ENCODE measurements at places on chromosomes 2 and 18.

- DNase-seq, result no peak
Observed at GRCh38 chr18:55577812-55578539, 10.0 kb downstream of the TCF4 start.

DNA sequence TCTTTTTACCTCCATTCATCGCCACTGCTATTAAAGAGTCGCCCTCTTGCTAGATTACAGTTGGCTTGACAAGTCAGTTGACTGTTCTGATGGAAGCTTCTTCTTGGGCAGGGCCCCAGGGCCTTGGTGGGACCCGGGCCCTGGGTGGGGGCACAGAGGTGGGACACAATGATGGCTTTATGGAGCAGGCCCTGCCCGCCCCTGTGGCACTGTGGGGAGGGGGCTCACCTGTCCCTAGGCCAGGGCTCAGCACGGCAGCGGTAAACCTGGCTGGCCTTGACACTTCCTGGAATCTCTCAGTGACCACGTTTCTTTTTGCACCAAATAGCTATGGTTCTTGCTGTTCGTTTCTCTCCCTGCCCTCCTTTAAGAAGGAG lies 4.9 kb upstream of the HS6ST1 start:
- DNase-seq, result no peak

DNA sequence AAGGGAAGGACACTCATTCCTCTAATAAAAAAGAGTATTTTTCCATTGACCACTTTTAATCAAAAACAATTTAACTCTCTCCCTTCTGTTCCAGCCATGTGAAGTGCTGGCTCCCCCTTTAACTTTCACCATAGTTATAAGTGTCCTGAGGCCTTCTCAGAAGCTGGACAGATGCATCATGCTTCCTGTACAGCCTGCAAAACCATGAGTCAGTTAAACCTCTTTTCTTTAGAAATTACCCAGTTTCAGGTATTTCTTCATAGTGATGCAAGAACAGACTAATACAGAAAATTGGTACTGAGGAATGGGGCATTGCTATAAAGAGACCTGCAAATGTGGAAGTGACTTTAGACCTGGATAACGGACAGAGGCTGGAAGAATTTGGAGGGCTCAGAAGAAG lies 643.6 kb upstream of the DDX18 start:
- no peak for DNase-seq

GRCh38 chr2:40412456-40412855 lies 39.4 kb downstream of the SLC8A1 start:
- no peak for DNase-seq

DNA sequence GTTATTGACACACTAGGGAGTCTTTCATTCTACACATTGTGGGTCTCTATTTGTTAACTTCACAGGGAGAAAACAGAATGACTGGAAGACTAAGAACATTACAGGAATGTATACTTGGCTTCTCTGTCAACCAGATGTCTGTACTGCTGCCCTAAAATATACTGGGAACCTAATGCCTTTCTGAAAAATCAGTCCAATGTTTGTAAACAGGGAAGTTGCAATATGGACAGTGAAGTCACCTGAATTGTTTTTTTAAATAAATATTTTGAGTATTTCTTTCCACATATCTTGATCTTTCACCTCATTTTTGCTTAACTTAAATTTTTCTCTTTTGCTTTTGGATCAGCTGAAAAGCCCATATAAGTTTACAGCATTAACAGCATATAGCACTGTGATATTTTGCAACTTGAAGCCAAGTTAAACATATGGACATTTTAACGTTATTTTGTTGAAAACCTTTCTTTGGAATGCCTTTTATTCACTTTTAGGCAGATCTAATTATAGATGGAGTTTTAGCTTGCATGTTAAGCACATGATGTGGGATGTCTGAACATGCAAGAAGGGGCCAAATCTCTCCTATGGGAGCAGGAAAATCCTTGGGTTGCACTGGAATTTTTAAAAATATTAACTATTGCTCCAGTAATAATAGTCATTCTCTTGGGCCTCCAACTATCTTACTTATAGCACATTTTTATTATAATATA lies 137.7 kb upstream of the TWIST2 start:
- no peak for DNase-seq

DNA sequence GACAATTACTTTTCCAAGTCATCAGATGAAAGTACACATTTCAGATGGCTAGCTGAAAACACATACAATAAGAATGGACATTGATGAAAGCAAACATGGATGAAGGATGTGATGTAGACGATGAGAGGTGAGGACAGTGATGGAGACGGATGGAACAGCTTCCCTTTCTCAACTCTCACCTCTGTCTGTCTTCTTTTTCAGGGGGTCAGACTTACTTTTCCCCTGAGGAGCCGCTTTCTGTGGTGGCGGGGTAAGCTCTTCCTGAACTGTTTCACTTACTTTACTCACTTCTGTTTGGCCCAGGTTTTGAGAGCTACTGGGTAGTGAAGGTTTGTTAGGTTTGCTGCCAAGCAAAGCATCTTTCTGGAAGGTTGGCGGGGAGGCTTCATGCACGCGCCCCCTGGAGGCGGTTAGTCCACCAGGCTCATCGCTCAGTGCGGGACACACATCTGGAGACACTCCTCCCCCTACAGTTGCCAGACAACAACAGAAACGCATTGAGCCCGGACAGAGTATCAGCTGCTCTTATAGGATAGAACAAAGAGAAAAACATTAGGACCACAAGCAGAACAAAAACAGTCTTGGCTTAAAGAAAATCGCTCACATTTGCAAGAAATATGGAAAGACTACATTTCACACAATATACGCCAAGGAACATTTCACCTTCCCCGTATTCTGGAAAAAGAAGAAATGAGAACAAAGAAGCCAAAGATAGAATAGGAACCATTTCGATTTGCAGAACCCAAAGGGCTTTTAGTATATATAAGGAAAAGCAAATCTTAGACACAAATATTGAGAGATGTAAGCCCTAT lies 90.5 kb downstream of the MYOM1 start:
- peak; percentile 82 for DNase-seq

DNA sequence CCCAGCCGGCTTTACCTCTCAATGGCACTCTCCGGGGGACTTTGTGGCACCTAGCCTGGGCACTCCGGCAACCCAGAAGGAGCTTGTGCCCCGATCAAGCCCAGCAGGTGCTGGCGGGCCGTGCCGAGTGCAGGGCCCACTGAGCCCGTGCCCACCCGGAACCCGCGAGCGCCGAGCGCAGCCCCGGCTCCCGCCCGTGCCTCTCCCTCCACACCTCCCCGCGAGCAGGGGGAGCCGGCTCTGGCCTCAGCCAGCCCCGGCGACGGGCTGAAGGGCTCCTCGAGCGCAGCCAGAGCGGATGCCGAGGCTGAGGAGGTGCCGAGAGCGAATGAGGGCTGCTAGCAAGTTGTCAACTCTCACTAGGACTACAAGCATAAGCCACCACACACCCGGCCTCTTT lies 136.9 kb downstream of the COMMD1 start:
- no peak for DNase-seq

DNA sequence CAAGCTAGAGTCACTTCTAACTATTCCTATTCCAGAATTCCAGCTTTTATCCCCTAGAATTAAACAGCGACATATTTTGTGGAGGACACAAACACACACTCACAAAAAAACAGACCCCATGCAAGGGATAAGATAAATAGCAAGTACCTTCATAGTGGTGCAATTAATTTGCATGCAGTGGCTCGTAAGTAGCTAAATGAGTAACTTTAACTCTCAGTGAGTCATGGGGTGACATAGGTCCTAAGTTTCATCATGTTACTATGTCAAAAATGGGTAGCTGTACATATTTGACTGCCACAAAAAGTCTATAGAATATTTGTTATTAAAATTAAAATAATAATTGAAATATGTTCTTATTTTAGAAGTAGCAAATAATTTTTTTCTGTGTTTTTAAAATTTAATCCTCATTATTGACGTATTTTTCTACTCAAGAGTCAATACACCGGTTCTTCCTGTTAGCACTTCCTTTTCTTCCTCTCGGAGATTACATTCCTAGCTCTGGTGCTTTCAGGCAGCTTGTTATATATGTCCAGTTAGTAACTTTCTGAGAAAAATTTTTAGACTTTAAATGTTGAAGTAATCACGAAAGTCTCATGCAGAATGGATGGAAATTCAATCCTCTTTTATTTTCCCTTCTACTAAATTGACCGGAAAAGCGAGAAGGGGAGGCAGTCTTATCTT lies 247.0 kb downstream of the KCNH7 start:
- no peak for DNase-seq

Data from suprapubic skin (tissue), 4 donors.